Type B pancreatic cell (in vitro differentiated cells): ENCODE measurements at places on chromosomes 4 and X.

DNA sequence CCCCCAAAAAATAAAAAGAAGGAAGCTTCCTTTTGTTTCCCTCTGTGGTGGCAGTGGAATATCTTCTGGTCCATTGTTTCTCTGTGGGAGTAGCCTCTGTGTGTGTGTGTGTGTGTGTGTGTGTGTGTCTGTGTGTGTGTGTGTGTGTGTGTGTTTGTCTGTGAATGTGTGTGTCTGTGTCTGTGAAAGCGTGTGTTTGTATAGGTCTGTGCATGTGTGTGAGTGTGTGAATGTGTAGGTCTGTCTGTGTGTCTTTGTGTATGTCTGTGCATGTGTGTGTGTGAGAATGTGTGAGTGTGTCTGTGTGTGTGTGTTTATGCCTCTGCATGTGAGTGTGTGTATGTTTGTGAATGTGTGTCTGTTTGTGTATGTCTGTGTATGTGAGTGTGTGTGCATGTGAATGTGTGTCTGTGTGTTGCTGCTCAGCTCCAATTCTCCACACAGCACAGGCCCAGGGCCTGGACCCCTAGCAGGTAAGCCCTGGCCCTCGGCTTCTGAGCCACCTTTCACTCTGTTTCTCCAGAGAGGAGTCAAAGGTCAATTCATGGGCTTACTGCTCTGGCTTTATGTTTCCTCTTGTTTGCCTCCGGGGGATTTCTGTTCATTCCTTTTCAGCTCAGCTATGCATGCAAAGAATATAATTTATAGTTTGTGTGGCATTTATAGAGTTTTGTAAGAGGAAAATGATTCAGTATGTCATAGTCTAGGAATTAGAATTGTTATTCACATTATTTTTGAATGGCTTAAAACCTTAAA is 89.8 kb downstream of the UCHL1 start:
- no peak for DNase-seq

GRCh38 chr4:81562093-81562492 is 90.4 kb upstream of the RASGEF1B start:
- no peak for DNase-seq

DNA sequence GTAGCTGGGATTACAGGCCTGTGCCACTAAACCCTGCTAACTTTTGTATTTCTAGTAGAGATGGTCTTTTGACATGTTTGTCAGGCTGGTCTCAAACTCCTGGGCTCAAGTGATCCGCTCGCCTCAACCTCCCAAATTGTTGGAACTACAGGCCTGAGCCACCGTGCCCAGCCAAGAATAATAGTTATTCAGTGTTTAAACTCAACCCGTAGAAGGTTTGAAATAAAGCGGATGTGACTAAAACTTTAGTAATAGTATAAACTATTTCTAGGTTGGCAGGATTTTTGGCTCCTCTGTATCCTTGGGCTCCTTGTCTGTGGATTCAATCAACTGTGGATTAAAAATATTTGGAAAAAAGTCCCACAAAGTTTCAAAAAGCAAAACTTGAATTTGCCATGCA is 37.8 kb downstream of the PCDH10 start:
- no peak for DNase-seq

GRCh38 chr4:90078440-90078839 is 48.8 kb upstream of the CCSER1 start:
- DNase-seq, result no peak

GRCh38 chr4:102076622-102077021 is 268.7 kb downstream of the SLC39A8 start:
- DNase-seq, result no peak

GRCh38 chr4:121574618-121575017 is 122.2 kb downstream of the ANXA5 start:
- DNase-seq, result no peak

- no peak for DNase-seq
These were observed 57.2 kb upstream of the FAM9C start for GRCh38 chrX:13101441-13102139.

GRCh38 chrX:139077281-139078250 is 366.0 kb upstream of the FGF13 start:
- no peak for DNase-seq

DNA sequence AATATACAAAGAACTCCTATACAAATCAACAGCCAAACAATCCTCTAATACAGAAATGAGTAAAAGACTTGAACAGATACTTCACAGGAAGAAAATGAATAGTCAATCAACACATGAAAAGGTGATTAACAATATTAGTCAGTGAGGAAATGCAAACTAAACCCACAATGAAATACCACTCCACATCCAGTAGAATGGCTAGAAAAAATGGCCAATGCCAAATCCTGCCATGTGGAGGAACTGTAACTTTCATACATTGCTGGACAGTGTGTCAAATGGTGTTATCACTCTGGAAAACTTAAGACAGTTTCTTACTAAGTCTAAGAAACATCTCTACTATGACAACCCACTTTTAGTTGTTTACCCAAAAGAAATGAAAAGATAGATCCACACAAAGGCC is 59.5 kb downstream of the NSG1 start:
- DNase-seq, result no peak
